Stimulated activated CD8-positive, alpha-beta memory T cell treated with anti-CD3 and anti-CD28 coated beads, Interleukin-7, amount 100 ng/mL, for 1 hour (primary cell): ENCODE measurements at places on chromosomes 3 and 15.

GRCh38 chr3:32577174-32577573 lies 6.5 kb upstream of the DYNC1LI1 start:
- no peak for DNase-seq

DNA sequence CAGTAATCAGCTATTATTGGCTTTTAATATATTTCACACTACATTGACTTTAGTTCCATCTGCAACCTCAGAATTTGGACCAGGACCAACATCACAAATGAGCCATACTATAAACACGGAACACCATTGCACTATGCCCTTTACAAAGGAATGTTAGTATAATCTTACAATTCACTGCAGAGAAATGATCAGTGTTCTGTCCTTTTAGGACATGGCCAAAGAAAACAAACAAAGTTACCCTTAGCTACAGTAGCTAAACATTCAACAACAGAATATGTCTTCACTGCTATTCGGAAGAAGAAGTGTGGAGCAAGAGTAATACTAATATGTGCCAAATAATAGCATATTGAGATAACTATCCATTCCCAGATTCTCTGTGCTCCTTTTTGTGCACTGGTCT lies 90.4 kb downstream of the NAALADL2 start:
- no peak for DNase-seq

- DNase-seq = no peak
Observed at GRCh38 chr3:52615166-52615565, 70.5 kb downstream of the PBRM1 start.

GRCh38 chr15:78209646-78210348 lies 24.6 kb downstream of the ACSBG1 start:
- DNase-seq = no peak

DNA sequence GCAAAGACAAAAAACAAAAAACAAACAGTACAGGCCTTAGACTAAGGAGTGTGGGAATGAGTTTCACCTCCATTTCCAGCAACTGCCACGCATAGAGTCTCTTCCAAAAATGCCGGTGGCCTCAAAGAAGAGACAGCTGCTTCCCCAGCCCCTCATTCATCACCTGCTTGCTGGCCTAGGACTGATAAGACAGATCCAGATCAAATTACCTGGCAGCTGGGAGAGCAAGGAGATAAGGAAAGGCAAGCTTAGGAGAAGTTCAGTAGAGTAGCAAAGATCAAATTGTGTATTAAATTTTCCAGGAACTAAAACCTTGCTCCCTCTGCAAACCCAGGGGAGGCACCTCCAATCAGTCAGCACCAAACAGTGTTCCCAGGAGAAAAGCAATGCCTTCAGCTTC lies 325.8 kb upstream of the CTNNB1 start:
- DNase-seq = no peak

DNA sequence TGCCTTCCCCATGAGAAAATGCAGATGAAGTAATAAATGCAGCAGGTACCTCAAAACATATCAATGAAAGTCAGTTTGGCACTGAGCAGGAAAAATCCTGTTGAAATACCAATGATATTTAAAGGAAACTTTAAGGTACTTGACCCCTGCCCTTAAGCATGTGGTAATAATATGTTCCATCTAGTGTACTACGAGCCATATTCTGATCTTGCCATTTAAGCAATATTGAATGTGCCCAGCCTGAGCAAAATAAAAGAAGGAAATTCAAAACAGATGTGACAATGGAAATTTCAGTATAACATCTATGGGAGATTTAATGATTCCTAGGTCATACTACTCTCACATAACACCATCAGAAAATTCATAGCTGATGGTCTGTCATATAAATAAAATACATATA lies 191.8 kb upstream of the CGNL1 start:
- no peak for DNase-seq

GRCh38 chr3:103992469-103992868 lies 1374.2 kb upstream of the ALCAM start:
- no peak for DNase-seq

DNA sequence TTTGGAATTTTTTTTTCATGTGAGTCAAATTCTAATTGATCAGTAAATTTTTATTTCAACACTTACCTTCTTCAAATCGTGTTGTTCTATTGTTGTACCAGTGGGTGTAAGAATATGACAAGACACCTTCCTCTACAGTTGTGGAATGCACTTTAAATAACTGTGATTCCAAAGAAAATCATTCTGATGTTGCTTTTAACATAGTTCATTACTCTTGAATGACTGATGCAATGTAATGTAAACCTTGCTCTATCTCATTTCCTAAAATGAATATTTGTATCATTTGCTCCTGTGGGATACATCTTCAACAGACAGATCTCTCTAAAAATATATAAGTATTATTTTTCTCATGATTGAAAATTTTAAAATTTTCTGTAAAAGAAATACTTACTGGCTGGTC lies 313.4 kb downstream of the RBMS3 start:
- no peak for DNase-seq

DNA sequence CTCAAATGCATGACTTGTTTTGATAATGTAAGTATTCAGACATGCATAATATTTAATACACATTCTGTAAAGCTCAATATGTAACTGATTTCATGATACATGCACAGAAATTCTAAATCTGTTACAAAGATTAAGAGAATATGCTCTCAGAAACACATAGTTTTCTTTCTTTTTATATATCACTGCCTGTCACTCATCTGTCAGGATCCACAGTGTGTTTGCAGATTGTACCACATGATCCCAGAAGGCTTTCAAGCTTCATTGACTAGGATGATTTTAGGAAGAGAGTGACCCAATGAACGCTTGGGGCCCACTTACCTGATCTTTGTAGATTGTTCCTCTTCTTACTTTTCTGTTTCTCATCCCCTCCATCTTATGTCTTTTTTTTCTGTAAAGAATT lies 261.9 kb downstream of the CACNA2D3 start:
- no peak for DNase-seq

DNA sequence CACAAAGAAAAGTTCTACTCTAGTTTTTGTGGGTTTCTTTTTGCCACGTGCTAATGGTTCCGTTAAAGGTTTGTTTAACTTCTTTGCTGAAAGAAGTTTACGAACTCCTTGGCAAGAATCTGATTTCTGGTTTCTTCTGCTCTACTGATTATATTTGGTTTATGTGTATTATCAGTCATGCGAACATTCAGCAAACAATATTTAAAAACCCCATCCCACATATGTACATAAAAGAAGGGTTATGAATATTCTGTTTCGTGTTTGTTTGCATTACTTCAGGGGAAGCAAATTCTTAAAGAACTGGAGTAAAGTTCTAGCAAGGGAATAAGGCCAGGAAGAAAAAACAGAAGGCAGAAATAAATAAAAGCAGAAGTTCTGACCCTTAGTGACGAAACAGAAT lies 9.8 kb downstream of the LARS2 start:
- DNase-seq = no peak

DNA sequence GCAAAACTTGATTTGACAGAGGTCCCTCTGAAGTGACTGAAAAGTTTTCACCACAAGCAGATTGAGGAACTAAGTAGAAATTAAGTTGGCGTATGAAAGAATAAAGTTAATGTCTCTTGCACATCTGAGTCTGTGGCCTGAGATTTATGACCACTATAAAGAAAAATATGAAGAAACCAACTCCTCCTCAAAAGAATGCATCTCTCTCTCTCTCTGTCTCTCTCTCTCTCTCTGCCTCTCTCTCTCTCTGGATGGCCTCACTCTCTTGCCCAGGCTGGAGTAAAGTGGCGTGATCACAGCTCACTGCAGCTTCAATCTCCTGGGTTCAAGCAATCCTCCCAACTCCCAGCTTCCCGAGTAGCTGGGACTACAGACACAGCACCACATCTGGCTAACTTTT lies 55.2 kb downstream of the RPL22L1 start:
- DNase-seq = no peak

GRCh38 chr15:27124287-27124871 lies 153.4 kb downstream of the GABRG3 start:
- no peak for DNase-seq

- no peak for DNase-seq
Observed at GRCh38 chr3:123262226-123262625, 60.5 kb downstream of the SEC22A start.

DNA sequence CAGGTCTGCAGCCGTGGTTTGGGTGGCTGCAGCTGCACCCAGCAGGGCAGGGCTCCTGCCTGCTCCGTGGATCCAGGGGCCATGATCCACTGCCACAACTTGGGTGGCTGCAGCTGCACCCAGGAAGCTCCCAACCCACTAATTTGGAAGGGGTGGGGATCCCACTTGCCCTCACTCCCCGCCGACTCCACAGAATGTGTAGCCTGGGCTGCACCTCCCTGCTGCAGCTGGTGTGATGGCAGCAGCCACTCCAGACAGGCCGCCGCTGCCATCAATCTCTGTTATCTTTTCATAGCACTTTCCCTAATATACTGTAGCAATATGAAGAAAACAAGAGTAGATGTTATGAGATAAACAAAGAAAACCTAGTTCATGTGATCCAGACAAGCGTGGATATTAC lies 137.8 kb upstream of the CNTN3 start:
- DNase-seq = no peak

DNA sequence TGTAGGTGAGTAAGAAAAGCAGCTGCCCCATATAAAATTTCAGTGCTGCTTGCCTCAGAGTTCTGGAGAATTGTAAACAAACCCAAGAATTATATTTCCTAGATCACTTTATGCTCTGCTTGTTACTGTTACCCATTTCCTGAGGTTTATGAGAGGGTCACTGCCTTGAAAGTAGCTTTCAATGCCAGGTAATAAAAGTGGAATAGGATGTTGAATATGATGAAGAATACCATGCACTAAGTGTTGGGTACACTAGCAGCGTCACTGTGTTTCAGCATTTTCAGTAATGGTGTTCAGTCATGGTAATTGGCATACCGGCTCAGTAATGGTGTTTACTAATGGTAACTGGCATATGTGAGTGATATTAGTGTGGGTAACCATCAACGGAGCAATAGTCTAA lies 449.8 kb upstream of the TPRG1 start:
- no peak for DNase-seq

DNA sequence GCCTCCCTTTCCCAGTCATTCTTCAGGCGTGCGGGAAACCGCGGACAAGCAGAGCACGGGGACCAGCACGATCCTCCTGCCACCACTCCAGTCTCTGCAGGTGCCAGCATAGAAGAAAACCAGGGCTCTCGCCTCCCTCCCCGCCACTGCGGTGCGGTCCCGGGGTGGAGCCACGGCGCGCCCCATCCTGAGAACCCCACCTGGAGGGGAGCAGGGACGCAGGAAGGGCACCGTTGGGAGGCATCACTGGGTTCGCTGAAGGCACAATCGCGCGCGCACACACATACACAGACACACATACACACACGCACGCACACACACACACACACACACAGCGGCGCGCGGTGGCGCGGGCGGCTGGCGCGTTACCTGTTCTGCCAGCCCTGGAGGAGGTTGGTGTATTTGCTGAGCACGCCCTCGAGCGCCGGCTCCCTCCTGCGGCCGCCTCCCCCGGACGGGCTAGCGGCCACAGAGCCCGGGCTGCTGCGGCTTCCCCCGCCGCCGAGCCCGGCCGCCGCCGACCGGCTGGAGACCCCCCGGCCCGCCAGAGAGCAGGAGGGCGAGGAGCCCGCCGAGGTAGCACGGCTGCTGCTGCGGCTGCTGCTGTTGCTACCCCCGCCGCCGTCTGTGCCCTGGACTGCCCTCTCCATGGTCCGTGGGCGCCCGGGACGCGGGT lies 394 bp downstream of the OSBPL10 start:
- no peak for DNase-seq

- no peak for DNase-seq
Observed at GRCh38 chr3:36557021-36557707, 176.9 kb downstream of the STAC start.

GRCh38 chr15:35507932-35508638 lies 37.9 kb downstream of the DPH6 start:
- DNase-seq = no peak

- no peak for DNase-seq
Observed at GRCh38 chr3:159604151-159604581, 384.5 kb upstream of the IL12A start.

DNA sequence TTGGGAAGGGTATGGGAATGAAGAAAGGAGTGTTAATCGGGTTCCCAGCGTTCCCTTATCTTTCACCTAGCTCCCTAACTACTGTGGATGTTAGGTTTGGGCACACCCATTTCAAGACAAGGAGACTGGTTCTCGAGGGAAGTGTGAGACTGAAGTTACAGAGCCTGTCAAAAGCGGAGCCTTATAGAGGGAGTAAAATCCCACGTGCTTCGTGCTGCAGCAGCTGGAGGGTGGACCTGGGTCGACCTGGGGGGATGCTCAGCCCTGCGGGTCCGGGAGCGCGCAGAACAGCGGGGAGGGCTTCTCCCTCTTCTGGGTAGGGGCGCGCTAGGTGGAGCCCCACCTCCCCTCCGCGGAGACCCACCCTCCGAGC lies 314 bp upstream of the TMED3 start:
- no peak for DNase-seq

GRCh38 chr3:188320757-188321156 lies 166.8 kb downstream of the LPP start:
- DNase-seq = no peak

DNA sequence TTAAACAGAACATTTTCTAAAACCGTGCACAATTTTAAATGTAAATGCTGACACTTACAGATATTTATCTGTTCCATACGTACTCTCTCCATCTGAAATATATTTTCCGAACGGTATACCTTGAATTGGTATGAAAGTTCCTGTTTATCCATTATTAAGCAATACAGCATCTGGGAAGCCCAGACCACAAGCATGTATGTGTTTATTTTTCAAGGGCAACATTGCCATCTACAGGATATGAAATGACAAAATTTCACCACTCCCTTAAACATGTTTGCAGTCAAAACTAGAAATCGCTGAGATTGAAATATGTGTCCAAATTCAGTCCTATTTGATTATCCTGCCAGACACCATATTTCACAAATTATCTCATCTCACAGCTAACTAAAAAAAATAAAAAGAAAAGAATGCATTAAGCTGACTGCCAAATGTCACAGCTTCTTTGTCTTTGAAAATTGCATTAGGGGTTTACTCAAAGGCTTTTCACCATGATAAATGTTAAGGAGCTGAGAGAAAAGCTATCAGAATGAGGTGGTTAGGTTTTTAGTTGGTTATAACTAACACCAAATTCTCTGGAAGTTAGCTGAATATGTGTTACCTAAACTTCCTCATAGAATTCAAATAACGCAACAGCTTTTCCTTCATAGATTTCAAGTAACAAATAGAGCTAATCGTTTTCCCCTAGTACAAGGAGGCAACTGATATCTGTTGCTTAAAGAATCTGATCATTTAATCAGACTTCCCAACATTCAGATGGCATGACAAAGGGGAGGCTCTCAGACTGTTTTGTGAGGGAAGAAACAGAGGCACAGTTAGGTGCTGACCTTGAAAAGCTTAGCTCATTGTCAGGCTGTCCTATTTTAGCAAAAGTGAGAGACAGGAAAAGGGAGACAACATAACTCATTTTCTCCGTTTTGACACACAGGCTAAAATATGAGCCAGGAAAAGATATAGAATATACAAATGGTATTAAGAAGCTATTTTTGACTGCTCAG lies 533.1 kb downstream of the TBL1XR1 start:
- DNase-seq = no peak

GRCh38 chr3:123523023-123523412 lies 61.8 kb downstream of the HACD2 start:
- DNase-seq = no peak
